ENCODE measurements at places on chromosomes 2 and 18.

DNA sequence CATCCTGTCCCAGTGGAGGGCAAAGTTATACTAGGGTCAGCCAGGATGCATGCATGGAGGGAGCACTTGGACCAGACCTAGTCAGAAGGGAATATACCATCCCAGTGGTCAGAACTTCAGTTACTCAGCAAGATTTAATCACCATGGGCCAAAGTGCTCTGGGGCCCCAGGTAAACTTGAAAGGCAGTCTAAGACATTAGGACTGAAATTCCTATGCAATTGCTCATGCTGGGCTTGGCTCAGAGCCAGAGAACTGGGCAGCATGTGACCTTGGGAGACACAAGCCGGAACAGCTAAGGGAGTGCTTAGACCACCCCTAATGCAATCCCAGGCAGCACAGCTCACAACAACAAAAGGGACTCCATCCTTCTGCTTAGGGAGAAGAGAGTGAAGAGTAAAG lies 401.3 kb downstream of the KCNJ3 start:
- DNase-seq, result no peak

- DNase-seq, result no peak
Observed at GRCh38 chr2:181586569-181587081, 70.3 kb downstream of the CERKL start.

DNA sequence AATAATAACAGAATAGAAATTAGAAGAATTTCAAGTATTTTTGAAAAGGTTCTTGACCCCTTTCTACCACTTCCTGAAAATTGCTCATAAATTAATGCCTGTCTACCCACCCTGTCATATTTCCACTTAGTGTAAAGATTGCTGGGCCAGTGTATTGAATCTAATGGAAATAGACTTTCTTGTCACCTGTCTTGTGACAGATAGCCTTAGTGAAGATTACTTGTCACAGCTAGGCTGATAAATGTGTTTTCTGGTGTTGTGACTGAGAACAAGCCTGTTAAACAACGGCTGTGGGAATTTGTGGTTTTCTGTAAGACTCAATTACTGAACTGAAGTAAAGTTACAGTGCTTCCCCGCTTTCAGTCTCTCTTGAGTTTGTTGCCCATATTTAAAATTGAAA lies 37.0 kb downstream of the PIK3C3 start:
- DNase-seq, result no peak

- no peak for DNase-seq
Observed at GRCh38 chr2:14737201-14737600, 104.7 kb downstream of the LRATD1 start.

DNA sequence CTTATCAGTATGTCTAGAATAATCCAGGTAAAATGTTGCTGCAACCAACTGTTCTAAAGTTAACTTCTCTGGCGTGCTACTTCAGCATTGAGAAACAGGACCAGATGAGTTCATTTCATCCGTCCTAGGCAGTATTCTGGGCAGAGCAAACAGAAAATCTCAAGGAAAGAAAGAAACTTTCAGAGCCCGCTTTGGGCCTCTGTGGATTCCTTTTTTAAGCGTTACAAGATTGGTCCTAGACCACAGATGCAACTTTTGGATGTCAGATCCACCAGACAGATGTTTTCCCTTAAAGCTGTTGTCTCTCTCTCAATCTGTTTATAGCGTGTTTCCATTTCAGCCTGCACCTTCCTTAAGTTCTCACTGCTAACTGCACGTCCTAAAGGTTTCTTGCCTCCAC lies 75.0 kb downstream of the BCL2 start:
- no peak for DNase-seq

GRCh38 chr2:181972431-181973170 lies 13.1 kb upstream of the PPP1R1C start:
- no peak for DNase-seq

- no peak for DNase-seq
Observed at GRCh38 chr2:55399815-55400214, 19.8 kb downstream of the CCDC88A start.

DNA sequence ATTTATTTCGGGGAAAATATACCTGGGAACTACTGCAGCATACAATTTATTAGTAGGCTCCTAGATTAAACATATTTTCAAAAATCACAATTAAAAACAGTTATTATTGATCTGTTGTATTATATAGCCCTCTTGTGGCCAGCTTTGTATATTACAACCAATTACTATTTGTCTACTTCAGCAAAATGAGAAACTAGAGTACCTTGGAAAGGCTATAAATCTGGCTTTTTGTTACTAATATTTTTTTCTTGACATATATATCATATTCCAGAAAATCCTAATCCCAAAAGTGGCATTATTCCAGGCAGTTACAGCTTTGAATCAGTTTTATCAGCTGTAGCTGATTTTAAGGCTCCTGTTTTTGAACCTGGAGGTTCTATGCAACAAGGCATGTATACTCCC lies 101.2 kb downstream of the UBR3 start:
- DNase-seq, result no peak

DNA sequence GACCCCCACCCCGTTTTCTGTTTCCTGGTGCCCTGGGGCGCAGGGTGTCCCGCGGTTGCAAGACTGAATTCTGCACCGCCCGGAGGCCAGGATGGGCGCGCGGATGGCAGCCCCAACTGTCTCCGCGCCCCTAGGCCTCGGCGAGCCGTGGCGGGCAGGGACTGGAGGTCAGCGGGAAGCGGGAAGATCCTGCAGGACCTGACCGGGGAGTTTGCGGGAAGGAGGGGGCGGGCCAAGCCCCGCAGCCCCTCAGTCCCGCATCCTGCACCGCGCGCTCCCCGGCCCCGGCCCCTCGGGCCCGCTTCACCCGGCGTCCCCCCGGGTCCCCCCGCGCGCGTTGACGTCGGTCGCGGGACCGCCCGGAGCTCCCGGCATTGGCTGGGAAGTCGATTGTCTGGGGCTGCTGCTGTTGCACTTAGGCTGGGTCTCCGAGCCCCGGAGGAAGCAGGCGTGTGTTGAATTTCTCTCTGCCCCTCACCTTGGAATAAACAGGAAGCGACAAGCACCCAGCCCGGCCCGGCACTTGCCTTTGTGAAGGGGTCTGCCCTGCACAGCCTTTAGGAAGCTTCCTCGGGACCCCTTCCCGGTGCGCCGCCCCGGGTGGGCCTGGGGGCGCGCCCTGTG lies at the start of gene LDLRAD4:
LDLRAD4 (plus strand) TSS at position 393 of the 624 bp plus-strand sequence.
- peak; percentile 28 for DNase-seq

- DNase-seq, result no peak
Observed at GRCh38 chr2:149664896-149665295, 77.3 kb upstream of the MMADHC start.

- DNase-seq, result no peak
Observed at GRCh38 chr2:171405546-171405945, 28.2 kb downstream of the METTL8 start.

GRCh38 chr18:69664399-69664798 lies 263.7 kb downstream of the DOK6 start:
- no peak for DNase-seq

DNA sequence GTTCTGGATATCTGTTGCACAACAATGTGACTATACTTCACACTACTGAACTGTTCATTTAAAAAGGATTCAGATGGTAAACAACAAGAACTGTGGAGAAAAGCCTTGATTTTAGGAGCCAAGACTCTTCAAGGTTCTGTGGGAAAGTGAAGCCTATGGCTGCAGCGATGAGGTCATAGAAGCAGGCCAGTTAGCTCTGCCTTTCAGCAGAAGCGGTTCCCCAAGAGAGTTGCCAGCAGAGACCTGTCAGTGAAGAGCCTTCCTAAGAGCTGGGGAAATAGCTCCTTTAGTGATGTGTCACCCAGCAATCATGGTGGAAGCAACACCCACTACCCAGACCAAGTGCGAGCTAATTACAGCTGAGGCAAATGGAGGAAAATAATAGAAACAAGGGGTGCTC lies 346.5 kb upstream of the ETAA1 start:
- no peak for DNase-seq

DNA sequence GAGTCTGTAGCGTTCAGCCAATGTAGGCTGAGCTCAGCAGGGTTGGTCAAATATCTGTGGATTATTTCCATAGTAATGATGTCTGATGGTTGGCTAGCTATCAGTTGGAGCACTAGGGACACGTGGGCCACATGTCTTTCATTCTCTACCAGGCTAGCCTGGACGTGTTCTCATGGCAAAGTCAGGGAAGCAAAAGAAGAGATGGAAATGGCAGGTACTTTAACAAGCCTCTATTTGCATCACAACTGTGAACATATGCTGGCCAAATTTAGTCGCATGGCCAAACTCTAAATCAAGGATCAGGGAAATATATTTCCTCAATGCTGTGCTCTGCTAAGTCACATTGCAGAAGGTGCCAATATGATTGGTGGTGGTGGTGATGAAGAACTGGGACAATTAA lies 371.6 kb upstream of the CHST9 start:
- DNase-seq, result no peak

- no peak for DNase-seq
Observed at GRCh38 chr2:30446602-30447148, 371 bp upstream of the LCLAT1 start.

GRCh38 chr18:24488824-24489493 lies 28.5 kb downstream of the HRH4 start:
- DNase-seq, result no peak

GRCh38 chr18:51361130-51361860 lies 163.8 kb upstream of the MEX3C start:
- DNase-seq, result no peak

GRCh38 chr2:208686665-208687064 lies 280.1 kb downstream of the PTH2R start:
- no peak for DNase-seq

DNA sequence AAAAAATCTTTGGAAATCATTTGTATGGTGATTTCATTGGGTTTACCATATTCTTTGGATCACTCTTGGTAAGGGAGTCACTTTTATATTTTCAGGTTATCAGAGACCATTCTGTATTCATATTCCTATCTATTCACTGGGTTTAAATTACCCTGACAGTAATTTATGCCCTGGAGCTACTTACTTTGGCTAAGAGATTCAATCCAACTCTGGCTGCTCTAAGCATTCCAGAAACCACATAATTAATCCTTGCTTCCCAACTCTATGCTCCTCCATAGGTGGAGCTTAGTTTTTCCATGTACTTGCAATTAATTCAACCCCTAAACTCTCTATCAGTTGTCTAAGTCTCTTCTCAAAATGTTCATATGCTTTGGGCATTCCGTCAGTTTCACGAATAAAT lies 336.3 kb downstream of the AGPS start:
- DNase-seq, result no peak

DNA sequence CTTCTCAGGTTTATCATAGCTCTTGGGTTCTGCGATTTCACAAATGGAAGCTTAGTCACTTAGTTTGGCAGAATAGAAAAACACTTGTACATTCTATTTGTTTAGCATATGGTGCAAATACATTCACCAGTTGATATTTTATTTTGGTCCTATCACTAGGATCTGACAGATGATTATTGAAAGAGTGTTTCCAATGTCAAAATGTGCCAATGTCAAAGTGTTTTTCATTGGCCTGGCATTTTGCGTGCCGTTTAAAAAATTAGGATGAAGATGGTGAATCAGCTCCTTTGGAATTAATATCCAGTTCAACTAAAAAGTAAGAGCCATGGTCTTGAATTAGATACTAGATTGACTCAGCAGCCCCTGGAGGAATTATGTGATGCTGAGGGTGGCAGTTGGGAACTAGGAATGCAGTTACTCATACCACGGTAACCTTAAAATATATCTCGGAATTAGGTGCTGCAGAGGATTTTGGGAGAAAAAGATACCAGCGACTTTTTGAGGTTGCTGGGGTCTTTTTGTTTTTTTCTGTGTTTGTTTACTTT lies 87.0 kb downstream of the SPHKAP start:
- no peak for DNase-seq

GRCh38 chr2:85255456-85255812 lies 72.4 kb downstream of the TGOLN2 start:
- DNase-seq, result no peak

DNA sequence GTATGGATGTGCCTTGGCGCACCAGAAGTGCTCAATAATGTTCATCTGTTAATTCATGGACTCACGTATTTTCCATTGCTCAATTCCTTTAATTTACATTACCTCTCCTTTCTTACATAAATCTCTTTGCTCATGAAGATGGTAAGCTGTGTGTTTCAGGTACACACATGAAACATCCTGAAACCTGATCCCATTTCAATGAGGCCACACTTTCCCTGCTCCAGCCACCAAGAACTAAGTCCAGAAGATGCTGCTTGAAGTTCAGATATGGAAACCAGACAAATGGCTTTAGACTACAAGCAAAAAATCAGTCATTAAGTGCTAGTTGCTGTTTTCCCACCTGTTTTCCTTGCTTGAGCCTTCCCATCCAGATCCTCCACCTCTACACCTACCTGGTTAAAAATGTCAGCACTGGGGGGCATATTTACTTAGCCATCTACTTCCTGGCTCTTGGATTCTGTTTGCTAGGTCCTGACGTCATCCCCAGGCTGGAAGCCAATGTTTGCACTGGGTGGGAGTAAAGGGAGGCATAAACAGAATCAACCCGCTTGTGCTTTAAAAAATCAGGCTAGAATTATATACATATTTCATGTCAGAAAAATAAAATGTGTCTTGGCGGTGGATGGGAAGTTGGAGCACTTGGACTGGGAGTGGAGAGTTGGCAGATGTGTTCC lies 309.7 kb downstream of the OSR1 start:
- no peak for DNase-seq

DNA sequence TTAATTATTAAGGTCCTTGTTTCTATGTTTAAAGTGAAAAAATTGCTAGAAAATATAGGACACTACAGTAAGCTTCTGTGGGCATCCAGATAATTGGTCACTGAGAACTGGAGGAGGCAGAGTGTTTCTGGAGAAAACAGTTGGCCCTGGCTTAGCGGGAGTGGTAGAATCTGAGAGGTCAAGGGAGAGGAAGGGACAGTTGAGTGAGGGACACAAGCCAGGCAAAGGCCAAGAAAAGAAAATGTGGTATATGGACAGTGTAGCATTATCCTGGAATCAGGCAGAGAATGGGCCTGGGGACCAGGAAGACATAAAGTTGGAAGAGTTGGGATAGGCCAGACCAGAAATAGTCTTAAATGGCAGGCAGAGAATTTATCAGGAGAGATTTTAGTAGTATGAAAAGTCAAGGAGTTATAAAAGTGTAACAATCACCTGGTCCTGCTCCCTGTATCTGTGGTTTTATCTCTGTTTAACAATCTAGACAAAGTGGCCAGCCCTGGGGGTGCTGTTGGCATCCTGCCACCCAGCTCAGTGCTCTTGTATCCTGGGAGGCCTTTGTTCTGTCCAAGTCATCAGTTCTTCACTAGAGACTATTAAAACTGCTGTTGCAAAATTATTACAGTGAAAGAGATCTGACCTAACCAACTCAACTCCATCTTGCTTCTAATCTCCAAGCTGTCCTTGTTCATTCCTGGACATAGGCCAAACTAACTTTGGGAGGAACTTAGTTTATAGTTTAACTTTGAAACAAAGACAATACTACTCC lies 15.4 kb upstream of the MSGN1 start:
- no peak for DNase-seq
